ENCODE measurements at places on chromosomes 6 and 20.

- DNase-seq, result no peak
Observed at GRCh38 chr6:157990321-157991066, 8.8 kb downstream of the SYNJ2 start.

GRCh38 chr6:143356101-143356880 lies 94.2 kb downstream of the ADAT2 start:
- DNase-seq, result no peak

- DNase-seq, result no peak
Observed at GRCh38 chr6:158668707-158669103, 18.9 kb downstream of the SYTL3 start.

GRCh38 chr20:496126-496696 lies 33.9 kb upstream of the TBC1D20 start:
- DNase-seq, result no peak

GRCh38 chr6:19142275-19142674 lies 694.9 kb upstream of the ID4 start:
- DNase-seq, result no peak

DNA sequence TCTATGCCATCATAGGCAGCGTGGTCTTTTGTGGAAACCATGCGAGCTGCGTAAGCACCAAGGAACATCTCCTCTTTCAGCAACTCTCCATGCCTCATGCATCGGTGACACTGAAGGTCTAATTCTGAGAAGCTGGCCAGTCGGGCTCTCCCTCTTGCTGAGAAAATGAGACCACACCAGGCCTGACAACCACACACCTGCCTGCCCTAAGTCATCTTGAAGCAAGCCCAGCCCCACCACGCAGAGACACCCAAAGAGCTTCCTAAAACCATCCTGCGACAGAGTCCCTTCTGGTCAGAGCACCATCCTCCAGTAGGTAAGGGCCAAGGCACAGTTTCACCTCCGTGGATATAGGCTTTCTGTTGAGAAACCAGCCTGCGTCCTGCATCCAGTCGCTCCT lies 26.6 kb downstream of the PREX1 start:
- no peak for DNase-seq

DNA sequence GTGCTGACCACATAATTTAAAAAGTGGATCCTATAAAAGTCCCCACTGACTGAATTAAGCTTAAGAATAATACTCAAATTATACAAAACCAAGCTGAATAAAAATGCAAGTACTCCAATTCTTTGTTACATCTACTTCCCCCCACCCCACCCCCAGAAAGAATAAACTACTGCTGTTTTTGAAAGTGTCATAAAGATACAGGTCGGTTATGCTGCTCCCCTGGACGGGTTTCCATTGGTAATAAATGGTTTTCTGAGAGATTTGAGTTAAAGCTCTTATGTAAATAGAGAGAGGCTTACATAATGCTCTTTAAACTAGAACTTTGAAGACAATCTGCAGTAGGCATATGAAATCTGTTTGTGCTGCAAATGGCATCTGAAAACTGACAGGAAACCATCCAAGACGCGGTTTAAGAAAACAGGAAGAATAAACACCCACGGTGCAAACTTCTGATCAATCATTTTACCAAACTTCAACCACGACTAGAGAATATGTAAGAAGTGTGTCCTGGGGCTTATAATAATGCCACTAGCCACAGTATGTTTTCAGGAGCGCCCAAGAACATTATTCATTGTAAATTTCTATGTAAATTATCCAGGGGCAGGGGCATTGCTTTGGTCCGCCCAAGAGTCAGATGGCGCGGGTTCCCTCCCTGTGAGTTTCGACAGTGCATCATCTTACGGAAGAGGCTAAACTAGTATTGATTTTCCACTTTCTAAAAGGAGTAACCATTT lies 10.8 kb upstream of the POU3F2 start:
- DNase-seq, result no peak

- DNase-seq, result no peak
Observed at GRCh38 chr6:79684876-79685275, 53.7 kb downstream of the SH3BGRL2 start.

GRCh38 chr6:151721146-151721545 lies 86.3 kb upstream of the ESR1 start:
- DNase-seq, result no peak
